ENCODE measurements at places on chromosomes 1 and 21.
A peak's percentile ranks its signal among the peaks of the same experiment; 100 is the strongest.

DNA sequence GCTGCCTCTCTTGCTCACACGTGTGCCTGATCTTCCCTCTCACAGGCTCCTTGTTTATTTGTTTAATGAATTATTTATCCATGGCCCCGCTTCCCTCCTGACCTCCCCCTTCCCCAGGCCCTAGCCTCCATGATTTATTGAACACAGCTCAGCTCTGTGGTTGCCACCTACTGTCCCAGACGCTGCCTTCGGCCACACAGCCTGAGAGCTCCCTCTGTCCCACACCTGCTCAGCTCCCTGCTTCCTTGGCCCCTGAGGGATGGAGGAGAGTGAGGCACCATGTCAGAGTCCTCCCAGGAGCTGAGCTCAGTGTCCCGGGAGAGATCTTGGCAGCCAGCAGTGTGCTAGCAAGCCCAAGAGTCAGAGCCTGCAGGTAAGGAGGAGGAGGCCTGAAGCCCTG is 3.1 kb upstream of the EFNA3 start:
- no peak for DNase-seq

GRCh38 chr1:53544728-53545515 is 85.7 kb downstream of the DMRTB1 start:
- DNase-seq, result no peak

GRCh38 chr1:10078494-10078893 is 45.7 kb downstream of the UBE4B start:
- no peak for DNase-seq

GRCh38 chr1:114219172-114219868 is 65.7 kb upstream of the SYT6 start:
- DNase-seq, result peak; percentile 25

DNA sequence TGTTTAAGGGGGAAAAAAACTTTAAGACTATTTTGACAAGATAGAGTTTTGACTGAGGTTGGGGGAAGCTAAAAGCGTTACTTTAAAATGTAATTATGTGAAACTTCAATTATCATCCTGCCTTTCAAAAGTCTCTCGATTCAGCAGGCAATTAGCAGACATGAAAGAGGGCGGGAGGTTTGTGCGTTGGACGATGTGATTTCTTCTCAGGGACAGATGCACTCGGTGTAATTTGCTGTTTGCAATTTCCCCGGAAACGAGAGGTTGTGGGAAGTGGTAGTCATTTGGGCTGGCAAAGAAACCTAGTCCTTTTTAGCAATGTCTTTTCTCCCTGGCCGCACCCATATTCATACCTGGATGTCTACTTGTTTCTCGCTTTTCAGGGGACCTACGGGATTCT is 27.1 kb downstream of the KAZN start:
- DNase-seq, result no peak

DNA sequence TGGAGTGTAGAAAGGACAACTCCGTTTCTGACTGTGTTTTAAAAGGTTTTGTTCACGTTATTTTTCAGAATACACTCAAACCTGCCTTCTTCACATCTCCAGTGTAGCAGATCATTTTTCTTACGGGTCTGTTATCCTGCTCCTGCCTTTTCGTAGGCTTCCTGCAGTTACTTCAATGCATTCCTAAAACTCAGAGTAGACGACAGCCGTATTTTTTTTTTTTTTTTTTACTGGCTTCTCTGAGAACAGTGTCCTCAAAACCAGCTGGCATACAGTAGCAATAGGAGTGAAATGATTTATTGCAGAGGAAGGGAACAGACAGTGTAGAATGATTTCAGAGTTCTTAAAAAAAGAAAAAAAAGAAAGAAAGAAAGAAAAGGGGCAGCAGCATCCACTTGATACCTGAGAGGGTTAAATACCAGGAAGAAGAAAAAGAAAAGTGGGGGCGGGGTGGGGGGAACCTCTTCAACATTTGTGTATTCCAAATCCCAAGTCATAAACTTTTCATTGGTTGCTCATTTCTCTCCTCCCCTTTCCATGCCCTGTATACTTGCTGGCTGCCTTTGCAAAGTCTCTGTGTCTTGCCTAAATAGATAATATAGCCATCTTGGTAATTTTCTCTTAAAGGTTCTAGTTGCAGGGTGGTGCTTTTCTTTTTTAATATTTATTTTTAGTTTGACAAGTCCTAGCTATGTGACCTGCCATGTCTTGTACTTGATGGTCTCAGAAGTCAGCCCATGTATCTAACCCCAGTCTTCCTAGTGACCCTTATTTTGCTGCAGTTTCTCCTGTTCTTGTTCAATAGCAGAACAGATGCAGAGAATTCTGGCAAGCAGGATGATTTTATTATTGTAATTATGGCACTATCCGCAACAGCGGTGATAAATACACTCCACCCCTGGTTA is 2.8 kb downstream of the TGFB2 start:
- no peak for DNase-seq

- DNase-seq, result no peak
Observed at GRCh38 chr1:89331890-89332289, 32.0 kb upstream of the GBP6 start.

GRCh38 chr1:16124377-16125087 is 31.3 kb downstream of the EPHA2 start:
- no peak for DNase-seq

DNA sequence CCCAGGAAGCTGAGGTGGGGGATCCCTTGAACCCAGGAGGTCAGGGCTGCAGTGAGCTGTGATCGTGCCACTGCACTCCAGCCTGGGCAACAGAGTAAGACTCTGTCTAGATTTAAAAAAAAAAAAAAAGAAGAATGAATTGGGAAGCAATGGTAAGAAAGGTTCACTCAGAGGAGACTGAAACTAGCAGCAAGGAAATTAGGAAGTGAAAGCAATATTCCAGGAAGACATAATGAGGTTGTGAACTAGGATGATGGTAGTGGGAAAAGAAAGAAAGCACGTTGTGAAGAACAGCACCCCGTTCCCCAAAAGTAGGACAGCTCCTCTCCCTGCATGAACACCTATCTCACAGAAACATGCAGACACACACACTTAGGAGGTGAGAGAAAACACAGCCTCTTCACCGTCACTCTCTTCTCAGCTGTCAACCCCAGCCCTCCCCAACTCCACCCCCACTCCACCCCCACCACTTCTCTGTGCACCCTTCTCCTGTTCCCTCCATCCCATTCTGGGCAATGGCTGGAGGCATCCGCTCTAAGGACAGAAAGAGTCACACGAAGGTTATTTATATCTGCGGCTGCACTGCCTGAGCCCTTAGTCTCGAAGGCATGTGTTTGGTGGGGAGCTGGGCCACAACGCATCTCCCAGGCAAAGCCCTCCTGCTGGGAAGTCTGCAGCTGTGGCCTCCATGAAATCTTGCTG is 101.8 kb upstream of the LPGAT1 start:
- DNase-seq, result no peak

DNA sequence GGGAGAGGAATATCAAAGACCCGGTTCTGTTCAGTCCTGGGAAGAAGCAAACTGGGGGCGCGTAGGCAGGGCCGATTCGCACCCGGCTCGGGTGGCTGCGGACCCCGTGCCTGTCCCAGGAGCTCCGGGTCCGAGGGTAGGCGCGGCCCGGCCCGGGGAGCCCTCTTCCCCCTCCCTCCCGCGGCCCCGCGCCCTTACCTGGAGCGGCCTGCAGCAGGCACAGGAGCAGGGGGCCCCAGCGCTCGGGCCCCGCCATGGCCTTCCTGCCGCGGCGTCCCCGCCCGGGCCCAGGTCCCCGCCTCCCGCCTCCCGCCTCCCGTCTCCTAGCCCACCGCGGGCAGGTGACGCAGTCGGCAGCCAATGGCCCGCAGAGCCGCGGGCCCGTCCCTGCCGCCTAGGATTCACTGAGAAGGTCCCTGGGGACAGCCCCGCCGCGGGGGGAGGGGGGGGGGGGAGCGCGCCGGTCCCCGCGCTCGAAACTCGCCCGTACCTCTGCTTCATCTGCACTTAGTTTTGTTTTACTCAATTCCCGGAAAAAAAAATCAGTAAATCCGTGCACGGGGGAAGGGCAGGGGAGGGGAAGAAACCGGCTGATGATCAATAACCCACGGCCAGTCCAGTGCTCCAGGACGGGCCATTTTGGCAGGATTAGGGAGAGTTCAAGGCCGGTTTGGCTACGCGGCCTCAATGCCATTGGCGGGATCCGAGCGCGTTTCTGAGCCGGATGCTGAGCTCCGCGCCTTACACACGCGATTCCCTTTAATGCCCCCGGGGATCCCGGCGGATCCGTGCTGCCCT is at the start of gene IFNLR1:
Gene IFNLR1, minus strand, starts transcription at position 297 of the 798 bp plus-strand sequence. Its CDS starts 41 bp downstream, at position 256.
- DNase-seq, result peak; percentile 11

DNA sequence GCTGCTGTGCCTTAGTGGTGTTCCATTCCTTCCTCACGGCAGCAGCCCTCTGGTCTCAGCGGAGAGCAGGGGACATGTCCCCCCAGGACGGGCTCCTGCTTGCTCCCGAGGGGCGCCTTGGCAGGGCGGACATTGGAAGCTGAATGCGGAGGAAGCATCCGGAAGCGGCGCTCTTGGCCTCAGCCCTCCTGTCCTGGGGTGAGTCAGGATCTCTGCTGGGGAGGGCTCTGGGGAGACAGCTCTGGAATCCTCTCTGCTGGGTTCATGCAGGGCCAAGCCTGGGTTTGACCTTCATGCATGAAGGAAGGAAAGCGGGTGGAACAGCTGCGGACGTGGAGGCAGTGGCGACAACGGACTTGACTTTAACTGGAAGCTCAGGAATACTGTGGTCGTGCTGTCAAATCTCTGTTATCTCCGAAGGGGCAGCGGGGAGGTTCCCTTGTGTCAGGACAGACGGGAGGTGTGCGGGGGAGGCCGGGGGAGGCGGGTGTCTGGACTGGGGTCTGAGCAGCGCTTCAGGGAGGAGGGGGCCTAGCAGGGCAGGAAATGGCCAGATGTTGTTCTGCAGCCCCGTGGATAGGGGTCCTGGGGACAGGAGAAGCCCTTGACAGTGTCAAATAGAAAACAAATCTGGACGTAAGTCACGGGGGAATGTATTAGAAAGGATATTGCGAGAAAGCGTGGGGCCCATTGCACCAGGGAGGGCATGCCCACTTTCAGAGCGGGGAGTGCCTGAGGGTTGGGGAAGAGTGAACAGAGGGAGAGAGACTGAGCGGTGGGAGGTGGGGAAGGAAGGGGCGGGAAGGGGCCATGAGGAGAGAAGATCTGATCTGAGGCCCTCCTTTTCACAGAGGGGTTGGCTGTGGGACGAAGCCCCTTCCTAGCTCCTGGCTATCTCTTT is 26.6 kb downstream of the CRYAA start:
- DNase-seq, result no peak

DNA sequence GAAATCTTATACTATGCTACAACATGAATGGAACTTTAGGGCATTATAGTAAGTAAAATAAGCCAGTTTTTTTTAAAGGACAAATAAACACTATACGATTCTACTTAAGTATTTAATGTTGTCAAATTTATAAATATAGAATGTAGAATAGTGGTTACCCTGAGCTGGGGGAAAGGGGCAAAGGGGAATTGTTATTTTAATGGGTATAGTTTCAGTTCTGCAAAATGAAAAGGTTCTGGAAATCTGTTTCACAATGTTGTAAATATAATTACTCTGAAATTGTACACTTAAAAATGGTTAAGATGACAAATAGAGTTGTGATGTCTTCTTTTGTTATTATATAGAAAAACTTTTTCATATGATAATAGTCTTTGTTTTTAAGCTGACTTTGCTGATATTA is 366.3 kb downstream of the MRPL39 start:
- DNase-seq, result no peak

GRCh38 chr1:158998037-158998780 is 11.5 kb upstream of the IFI16 start:
- no peak for DNase-seq
